ENCODE measurements at places on chromosomes 11 and 22.

DNA sequence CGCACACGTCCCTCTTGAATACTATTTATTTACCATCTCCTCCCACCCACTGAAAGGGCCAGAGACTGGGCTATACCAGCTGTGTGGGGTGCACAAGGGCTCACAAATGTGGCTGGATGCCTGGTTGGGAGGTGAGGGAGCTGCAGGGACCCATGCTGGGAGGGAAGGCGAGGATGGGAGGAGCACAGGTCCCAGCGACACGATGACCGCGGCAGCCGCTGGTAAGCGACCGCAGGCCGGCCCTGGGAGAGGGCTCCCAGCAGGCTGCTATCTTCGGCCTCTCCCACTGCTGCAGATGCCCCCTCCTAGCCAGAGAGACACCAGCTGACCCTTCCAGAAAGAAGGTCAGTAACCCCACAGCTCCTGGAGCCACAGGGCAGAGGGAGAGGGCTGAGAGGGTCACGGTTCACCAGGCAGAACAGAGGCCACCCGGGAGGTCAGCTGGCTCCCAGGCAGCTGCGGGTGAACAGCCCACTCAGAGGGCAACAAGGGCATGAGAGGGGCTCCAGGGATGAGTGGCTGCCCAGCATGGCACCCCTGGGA lies 163.9 kb downstream of the CRYBB2 start:
- DNase-seq, result no peak

DNA sequence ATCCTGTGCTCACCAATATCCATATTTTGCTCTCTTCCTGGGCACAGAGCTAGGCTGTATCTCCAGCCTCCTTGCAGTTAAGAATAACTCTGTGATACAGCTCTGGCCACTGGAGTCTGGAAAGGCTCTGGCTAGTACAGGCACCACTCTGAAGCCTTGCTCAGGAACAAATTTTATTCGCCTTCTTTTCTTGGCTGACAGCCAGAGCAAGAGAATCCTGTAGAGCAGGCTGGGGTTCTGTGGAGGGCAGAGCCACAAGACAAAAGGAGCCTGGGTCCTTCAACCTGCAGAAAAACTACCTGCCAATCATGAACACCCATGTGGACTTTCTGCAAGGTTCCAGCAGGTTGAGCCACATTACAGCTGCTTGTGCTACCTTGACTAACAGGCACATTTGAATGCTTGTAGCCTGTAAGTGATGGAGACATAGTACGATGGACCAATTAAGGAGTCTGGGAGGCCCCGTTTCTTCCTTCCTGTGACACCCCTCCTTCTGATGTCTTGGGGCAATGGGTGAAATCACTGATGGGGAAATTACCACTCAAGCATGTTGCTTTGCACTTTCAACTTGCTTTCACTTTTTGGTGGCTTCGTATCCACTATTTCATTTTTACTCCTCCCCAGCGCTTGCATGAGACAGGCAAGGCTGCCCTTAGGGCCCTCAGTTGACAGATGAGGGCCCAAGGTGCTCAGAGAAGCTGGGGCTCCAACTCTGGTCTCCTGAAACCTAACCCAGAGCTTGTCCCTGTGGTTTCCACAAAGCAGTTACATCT lies 267.2 kb upstream of the SYN3 start:
- no peak for DNase-seq

GRCh38 chr22:49326558-49326957 lies 501.1 kb downstream of the BRD1 start:
- no peak for DNase-seq

- DNase-seq, result no peak
Observed at GRCh38 chr11:6556139-6556949, 47.1 kb downstream of the RRP8 start.

DNA sequence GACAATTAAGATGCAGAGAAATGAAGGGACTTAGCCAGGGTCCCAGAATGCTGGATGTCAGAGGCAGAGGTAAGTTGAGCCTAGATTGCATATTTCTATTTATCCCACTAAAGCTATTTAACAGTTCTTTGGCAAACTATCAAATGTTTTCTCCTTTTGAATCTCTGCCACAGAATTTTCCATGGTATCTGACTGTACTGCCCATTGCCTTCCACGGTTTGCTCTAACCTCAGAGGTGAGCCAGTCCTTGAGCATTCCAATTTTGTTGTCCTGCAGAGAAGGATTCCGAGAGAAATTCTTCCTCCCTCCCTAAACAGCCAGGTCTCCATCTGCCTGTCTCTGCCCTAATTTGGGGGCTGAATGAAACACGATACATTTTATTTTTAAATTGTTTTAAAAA lies 368.3 kb upstream of the SYN3 start:
- DNase-seq, result no peak

GRCh38 chr11:74466916-74467885 lies at the start of gene KCNE3:
TSS of gene KCNE3 (minus strand) at chr11:74467549. CDS start at chr11:74457563, 9,986 bp downstream.
- no peak for DNase-seq

- no peak for DNase-seq
Observed at GRCh38 chr11:73981051-73981805, 1.4 kb downstream of the UCP2 start.

DNA sequence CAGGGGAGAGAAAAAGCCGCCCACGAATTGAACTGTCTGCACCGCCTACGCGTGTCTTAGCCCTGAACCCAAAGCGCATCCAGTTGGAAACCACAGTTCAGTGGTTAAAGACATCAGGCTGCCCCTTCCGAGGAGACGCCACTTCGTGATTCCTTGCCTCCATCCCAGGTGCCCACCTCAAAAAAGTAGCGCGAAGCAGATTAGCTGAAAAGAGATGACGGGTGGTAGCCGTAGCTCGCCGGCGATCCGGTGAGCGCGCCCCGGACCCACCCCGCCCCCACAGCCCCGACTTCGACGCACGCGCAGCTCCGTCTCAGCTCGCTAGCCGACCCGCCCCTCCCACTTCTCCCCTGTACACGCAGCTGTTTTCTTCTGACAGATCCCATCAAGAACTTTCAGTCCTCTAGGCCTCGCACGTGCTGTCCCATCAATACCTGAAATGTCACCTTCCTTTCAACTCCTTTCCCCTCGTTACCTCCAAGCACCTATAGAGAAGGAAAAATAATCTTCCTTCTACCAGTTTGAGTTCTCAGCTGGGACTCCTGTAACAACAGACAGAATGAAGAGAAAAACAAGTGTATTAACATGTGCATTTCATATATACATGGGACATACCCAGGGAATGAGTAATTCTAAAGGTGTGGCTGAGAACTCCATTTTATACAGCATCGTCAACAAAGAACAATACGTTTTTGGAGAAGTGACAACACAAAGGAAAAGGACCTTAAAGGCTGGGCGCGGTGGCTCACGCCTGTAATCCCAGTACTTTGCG lies 49.5 kb downstream of the OR4D9 start:
- peak; percentile 85 for DNase-seq

DNA sequence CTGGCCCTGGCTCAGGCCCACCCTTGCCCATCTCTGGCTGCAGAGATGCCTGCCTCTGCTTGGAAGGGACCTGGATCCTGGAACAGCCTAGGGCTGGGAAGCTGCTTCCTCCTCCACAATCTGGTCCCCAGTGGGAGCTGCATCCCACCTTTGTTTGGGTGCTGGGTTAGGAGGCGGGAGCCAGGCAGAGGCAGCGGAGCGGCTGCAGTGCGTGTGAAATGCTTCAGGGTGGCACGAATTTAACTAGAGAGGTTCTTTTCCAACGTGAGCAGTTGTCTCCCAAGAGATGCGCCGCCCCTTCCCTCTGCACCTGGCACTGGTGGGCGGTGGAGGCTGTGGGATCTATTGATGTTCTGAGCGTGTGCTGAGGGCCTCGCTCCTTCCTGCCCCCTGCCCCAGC lies 31.6 kb downstream of the BRSK2 start:
- no peak for DNase-seq

All from CD4-positive, alpha-beta T cell treated with Interleukin-10 for 1 hour (primary cell).